ENCODE measurements at places on chromosomes 1 and 21.

DNA sequence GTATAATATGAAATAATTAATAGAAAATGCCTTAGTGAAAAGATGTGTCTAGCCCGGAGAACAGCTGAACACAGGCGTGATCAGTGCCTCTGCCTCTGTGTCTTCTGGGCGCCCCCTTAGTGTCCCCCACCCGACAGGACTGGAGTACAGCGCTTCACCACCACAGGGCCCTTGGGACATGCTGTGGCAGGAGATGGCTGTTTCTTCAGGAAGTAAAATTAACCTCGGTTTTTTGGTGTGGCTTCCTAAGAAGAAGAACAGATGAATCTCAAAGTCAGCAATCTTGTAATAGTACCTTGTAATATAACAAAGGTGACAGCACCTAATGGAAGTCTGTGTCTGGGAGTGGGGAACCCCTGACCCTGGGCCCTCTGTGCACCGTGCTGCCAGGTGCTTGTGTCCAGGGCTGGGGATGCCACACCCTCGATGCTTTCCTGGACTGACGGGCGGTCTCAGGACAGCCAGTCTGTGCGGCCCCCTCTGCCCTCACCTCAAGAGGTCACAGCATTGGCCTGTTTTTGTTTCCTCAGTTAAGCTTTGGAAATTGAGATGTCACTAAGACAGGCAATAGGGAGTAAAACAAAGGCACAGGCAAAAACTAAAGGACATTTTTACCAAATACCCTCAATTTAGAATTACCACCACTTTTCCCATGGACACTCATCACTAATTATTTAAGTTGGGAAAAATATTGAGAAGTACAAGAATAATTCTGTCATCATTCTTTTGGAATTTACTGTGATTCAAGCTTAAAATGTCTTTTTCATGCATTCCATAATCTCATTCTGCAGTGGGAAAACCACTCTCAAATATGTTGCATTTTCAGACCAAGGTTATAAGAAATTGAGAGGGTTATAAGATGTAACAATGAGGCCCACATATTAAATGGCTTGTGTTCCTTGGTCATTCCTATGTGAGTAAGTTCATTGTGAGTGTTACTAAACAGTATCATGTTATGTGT, 79.3 kb downstream of the ADARB1 start:
- DNase-seq = no peak

DNA sequence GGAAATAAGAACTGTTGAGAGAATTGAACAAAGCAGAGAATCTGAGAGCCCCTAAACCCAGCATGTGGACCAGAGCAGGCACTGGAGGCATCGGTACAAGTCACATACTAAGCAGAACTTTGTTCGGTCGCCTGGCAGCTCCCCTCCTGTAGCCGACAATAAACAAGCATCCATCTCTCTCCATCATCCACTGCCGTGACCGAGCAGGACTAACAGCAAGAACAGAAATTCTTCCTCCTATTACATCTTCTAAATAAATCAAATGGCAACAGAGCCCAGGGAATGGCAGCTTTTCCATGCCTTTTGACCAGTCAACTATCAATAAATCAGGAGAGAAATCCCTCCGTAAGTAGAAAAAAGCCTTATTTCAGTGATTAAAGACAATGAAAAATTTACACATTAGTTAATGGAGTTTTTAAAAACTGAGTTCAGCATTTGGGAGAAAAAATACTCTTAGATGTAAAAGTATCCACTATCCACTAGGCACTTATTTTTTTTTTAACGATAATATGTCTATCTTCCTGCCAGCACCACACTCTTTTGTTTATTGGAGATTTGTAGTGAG, 36.5 kb downstream of the PTPN14 start:
- DNase-seq = no peak

DNA sequence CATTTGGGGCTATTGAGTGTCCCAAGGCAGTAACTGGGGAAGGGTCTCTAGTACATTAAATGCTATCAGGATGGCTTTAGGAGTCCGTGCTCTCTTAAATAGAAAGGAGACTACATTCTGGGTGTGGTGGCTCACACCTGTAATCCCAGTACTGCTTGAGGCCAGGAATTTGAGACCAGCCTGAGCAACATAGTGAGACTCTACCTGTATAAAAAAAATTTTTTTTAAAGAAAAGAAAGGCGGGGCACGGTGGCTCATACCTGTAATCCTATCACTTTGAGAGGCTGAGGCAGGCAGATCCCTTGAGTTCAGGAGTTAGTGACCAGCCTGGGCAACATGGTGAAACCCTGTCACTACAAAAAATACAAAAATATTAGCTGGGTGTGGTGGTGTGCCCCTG, 21.5 kb downstream of the OSBPL9 start:
- DNase-seq = no peak

DNA sequence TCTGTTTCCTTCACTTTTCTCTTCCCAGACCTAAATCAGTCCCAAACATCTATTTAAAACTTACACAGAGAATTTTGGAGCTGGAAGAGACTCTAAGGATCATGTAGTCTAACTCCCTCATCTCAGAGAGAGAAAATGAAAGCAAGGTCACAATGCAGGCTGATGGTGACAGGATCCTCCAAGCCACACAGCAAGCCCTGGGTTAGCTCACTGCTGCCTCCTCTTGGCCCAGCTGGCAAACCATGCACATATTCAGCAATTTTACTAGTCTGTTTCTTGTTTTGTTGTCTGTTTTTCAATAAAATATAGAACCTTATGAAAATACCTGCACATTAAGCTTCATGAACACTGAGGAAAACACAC, 27.7 kb upstream of the LY9 start:
- peak; percentile 91 for DNase-seq

DNA sequence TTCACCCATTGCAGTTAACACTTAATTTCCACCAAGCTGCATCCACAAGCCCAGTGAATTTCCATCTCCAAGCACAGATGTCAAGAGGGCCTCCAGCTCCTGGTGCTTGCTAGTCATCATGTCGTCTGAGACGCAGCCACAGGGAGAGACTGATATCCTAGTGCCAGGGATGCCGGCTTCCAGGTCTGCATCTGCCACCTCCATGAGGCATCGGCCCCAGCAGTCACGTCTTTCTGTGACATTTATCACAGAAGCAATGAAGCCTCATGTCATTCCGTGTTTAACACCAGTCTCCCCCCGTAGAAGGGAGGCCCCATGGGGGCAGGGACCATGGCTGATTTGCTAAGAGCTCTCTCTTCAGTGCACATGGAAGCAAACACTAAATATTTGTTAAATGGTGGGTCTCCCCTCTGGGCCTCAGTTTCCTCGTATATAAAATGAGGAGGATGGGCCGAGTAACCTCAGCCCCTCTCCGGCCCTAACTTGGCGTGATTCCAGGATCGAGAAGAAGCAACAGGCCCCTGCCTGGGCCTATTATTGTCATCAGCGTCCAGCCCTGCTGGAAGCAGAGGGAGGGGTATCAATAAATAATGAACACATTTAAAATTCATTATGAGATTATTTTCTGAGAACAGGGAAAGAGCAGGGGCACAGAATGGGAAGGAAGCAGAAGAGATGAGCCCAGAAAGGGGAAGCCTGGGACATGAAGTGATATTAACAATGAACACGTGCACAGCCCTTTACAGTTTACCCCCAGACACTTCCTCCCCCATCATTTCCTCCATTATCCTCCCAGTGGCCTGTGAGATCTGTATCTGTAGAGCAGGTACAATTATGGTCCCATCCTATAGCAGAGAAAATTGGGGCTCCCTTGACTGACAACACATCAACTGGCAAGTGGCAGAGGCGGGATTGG, 837 bp upstream of the C1QB start:
- DNase-seq = peak; percentile 56

GRCh38 chr1:222926566-222926965, 111.7 kb downstream of the DISP1 start:
- DNase-seq = no peak

DNA sequence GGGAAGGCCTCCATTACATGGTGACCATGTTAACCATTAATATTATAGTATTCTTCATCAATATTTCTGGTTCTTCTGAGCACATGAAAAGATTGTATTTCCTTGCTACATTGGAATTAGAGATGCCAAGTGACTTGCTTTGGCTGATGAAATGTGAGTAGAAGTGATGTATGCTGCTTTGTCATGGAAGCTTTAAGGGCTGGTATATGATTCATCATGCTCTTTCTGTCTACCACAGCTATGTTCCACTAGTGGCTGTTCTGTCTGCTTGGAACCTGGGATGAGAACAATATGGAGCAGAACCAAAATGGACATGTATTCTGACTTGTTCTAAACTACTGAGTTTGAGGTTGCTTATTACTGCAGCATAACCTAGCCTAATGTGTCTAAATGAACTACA, 163.3 kb downstream of the TM2D1 start:
- DNase-seq = peak; percentile 6

DNA sequence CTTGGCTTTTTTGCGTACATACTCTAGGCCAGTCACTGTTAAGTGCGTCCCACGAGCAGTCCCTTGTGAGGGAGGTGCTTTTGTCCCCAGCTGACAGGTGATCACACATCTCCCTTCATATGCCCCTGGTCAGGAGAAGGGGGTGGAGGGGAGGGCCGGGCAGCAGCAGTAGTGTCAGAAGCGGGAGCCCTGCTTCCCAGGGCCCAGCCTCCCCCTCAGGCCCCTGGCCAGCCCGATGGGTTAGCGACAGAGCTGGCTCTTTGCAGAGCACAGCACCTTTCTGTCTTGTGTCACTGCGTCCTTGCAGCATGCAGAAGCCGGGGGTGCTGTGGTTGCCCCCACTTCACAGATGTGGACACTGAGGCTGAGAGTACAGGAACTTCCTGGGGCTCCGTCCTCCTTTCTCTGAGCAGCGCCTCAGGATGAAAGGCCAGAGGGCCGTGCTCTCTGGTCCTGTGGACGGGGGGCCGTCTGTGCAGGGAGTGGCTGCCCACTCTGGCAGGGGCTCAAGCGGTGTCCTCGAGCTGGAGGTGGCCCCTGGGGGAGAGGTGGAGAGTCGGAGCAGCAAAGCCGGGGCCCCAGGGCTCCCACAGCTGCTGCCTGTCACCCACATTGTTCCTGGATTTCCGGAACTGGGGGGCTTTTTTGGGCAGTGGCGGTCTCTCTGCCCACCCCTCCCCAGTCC, 5.9 kb downstream of the TMEM201 start:
- DNase-seq = no peak

GRCh38 chr1:201774224-201774982, 54.6 kb upstream of the IPO9 start:
- no peak for DNase-seq

DNA sequence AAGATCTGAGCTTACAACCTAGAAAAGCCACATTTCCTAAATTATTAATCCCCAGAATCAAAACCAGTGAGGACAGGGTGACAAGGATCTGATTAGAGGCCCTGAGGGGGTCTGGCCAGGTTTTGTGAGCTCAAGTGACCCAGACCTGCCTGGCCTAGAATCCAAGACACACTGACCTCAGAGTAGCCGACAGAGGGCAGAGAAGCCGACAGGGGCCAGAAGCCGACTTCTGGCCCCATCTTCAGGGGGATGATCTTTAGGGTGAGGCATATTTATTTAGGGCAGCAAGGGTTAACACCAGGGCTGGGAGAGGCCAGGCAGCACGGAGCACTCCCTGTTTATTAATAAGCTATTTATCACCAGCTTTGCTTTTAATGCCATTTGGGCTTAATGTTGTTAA, 45.3 kb downstream of the CASZ1 start:
- DNase-seq = no peak

DNA sequence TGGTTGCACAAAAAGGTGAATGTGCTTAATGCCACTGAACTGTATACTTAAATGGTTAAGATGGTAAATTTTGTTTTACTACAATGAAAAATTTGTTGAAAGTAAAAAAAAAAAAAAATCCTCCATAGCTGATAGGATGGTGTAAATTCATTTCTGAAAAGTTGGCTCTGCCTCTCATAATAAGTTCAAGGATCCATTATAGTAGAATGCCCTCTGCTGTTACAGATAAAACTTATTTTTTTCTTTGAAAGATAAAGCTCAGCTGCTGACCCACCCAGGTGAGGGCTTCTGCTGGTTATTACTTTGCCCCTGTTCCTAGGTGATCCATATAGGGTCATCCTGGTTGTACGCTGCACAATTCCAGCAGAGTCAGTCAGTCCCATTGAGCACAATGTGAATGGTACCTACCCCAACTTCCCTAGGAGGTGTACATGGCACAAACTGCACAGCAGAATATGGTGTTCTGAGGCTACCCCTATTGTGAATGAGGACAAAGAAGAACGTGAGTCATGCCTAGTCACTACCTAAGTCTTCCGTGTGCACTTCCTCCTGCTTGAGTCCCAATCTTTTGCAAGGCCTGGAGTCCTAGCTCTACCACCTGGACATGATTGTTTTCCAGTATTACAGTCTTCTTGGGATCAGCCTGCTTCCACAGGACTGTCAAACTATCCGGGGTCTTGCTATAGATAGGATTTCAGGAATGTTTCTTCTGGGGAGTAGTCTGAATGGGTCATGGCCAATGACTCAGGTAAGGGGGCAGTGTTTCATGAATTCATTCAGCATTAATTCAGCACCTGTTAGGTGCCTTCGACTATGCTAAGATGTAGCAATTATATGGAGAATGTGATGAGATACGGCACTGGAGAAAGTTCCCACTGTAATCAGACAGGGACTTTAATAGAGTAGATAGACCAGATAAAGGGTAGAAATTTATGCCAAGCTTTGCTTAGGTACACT, 20.8 kb upstream of the CD5L start:
- DNase-seq = no peak

GRCh38 chr1:162279136-162279498, 97.5 kb downstream of the SPATA46 start:
- DNase-seq = no peak

GRCh38 chr1:32216566-32216965, 5.6 kb downstream of the TMEM234 start:
- no peak for DNase-seq

DNA sequence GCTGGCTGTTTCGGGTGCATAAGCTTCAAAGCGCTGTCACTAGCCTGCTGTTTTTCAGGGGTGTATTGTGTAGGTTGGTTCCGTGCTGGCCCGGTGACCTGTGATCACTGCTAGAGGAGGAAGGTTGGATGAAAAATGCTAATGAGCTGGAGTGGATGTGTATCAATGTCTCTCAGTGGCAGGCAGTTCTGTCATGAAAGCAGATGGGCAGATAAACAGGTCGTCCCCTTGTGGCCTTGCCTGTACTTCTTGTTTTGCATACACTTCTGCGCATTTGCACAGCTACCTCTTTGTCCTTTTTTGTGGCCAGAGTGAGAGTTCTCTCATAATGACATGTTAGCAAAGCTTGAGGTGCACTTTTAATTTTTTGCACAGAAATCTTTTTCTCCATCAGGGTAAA, 2.9 kb downstream of the SELENON start:
- no peak for DNase-seq

- no peak for DNase-seq
Observed at GRCh38 chr1:199404976-199405375, 622.5 kb upstream of the NR5A2 start.

- DNase-seq = peak; percentile 79
Observed at GRCh38 chr1:207172885-207173284, 68.9 kb downstream of the C4BPA start.

GRCh38 chr1:67190942-67191341, 24.7 kb downstream of the IL23R start:
- DNase-seq = no peak

GRCh38 chr1:92476071-92476631, 10.6 kb downstream of the GFI1 start:
- DNase-seq = peak; percentile 19

Measured in suppressor macrophage treated with lipopolysaccharide for 4 hours (primary cell).